Left kidney (tissue), 8 donors: ENCODE measurements at places on chromosomes 1 and 21. TPM values are rescaled to one million over a fixed set of nuclear protein-coding genes. Genes with fewer than 3 reads are reported as not detected.

The LUZP1 gene
- polyA plus RNA-seq, result 37.1 TPM

The ATP6V1G3 gene
- polyA plus RNA-seq, result 3.2 TPM

The RIMS3 gene
- 1.9 TPM for polyA plus RNA-seq

The LMX1A gene
- not detected for polyA plus RNA-seq

The CASQ2 gene
- 0.40 TPM for polyA plus RNA-seq

The KCNA3 gene
- 0.12 TPM for polyA plus RNA-seq

The CLCA2 gene
- 0.05 TPM for polyA plus RNA-seq

The VPS13D gene
- polyA plus RNA-seq, result 37.2 TPM

The FOXD2 gene
- polyA plus RNA-seq, result 6.1 TPM

The CXADR gene
- 43.2 TPM for polyA plus RNA-seq

The TCP10L gene
- 2.0 TPM for polyA plus RNA-seq

The HES3 gene
- polyA plus RNA-seq, result not detected

The FNDC10 gene
- polyA plus RNA-seq, result 2.4 TPM

The SEMA6C gene
- 29.8 TPM for polyA plus RNA-seq

The FOXE3 gene
- 0.13 TPM for polyA plus RNA-seq

The SLC30A10 gene
- polyA plus RNA-seq, result 0.23 TPM

The RGSL1 gene
- not detected for polyA plus RNA-seq

The GNG4 gene
- polyA plus RNA-seq, result 5.2 TPM

The PLA2G2D gene
- 0.08 TPM for polyA plus RNA-seq

The HAO2 gene
- 80.5 TPM for polyA plus RNA-seq

The PDZK1 gene
- 192 TPM for polyA plus RNA-seq

The PBX1 gene
- 172 TPM for polyA plus RNA-seq

The SH2D2A gene
- 0.52 TPM for polyA plus RNA-seq

The TLR5 gene
- polyA plus RNA-seq, result 5.9 TPM

The ARTN gene
- 1.2 TPM for polyA plus RNA-seq

The TRIM46 gene
- polyA plus RNA-seq, result 4.4 TPM

The TNNI3K gene
- polyA plus RNA-seq, result 2.6 TPM

The HSD11B1 gene
- polyA plus RNA-seq, result not detected

The OR2L3 gene
- polyA plus RNA-seq, result not detected

The GUCA2B gene
- polyA plus RNA-seq, result not detected

The IFI44L gene
- 7.6 TPM for polyA plus RNA-seq

The CFHR4 gene
- polyA plus RNA-seq, result not detected

The SNRPE gene
- 275 TPM for polyA plus RNA-seq

The VHLL gene
- polyA plus RNA-seq, result not detected

The FHAD1 gene
- polyA plus RNA-seq, result 3.7 TPM
